SJCRH30 (cell line): ENCODE measurements at places on chromosomes 11 and 22. TPM values are rescaled to one million over a fixed set of nuclear protein-coding genes. Genes with fewer than 3 reads are reported as not detected.

Gene HEPACAM
- 0.05 TPM in 1 of 2 replicates, not detected in the other for total RNA-seq

DNA sequence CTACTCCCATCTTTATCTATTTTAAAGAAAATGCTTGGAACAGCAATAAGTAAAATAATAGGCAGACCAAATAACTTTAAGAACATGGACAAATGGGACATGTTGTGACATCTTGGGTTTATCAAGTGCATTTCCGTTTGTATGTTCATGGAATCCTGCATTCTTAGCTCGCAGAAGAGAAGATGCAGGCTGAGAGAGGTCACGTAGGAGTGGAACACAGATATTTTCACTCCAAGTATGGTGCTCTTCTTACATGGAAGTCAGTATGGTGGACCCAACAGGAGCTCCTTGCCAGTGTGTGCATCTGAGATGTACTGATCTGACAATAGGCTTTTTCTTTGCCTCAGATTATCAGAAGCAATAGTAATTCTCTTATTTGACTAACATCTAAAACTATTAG lies 1.7 kb downstream of the E2F8 start:
- no peak for DNase-seq

DNA sequence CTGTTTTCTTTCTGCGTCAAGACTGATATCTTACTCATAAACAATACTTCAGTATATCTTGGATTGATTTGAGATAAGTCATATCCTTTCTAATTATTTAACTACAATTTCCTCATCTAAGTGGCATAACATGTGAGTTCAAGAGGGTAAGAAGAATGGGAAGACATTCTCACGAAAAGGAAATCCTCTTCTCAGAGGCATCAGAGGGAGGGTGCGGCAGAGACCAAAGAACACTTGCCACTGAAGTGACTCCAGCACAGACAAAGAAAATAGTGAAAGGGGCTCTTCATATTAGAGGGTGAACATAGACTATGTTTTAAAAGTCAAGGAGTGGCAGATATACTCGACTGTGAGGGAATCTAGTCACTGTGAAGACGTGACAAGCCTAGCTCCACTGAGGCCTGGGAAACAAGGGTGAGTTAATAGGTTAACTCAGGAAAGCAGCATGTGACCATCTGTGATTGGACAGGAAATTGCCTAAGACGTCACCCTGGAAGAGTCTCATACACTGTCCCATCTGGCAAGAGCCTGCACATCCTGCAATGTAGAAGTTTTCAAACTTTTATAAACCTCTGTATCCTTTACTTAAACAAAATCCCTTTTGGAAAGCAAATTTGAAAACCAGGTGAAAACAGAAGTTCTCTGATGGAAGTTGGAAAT lies 1.9 kb upstream of the MMP1 start:
- no peak for DNase-seq

- DNase-seq, result no peak
These were observed 1341.5 kb upstream of the TENM4 start for GRCh38 chr11:80782135-80782885.

DNA sequence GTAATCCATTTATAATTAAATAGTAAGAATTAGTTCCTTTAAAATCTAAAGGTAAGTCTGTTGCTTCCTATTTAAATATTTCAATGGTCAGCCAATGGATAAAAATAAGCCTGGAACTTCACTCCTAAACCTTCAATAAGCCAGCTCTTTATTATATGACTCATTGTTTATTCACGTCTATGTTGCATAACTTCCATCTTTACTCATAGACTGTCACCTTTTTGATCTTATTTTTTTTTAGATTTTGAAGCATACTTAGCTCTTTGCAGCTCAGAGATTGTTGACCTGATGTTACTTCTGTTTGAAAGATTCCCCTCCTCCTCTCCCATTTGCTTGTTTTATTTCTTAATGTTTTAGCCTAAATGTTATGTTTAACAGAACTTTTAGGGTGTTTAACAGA lies 1571.2 kb upstream of the RAG2 start:
- DNase-seq, result no peak

- no peak for DNase-seq
These were observed 29.2 kb downstream of the NADSYN1 start for GRCh38 chr11:71482216-71482615.

- no peak for DNase-seq
These were observed 20.5 kb downstream of the SCUBE2 start for GRCh38 chr11:9070749-9071491.

GRCh38 chr11:13009476-13009920 lies 382 bp downstream of the RASSF10 start:
- DNase-seq, result no peak

Gene NXPE2
- total RNA-seq, result not detected in 2 replicates

DNA sequence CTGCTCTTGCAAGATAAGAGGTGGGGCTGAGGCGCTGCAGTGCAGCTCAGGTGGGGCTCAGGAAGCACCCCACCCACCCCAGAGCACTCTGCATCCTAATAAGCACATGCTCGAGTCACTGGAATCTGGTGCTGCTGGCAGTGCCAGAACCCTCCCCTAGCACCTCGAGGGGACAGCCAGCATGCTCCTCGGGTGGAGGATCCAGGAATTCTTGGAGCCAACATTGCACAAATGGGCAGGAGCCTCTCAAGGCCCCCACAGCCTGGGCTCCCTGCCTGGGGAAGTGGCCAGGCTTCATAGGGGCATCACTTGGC lies 27.5 kb upstream of the CABP7 start:
- DNase-seq, result no peak

Gene OR52N4
- not detected in 2 replicates for total RNA-seq

- no peak for DNase-seq
These were observed 20.4 kb downstream of the FCHSD2 start for GRCh38 chr11:73121692-73122091.

Gene PHF21B
- 2.9 and 5.8 TPM in 2 replicates for total RNA-seq

- DNase-seq, result peak; percentile 84
These were observed 1030.8 kb upstream of the CCDC90B start for GRCh38 chr11:84316866-84317555.

DNA sequence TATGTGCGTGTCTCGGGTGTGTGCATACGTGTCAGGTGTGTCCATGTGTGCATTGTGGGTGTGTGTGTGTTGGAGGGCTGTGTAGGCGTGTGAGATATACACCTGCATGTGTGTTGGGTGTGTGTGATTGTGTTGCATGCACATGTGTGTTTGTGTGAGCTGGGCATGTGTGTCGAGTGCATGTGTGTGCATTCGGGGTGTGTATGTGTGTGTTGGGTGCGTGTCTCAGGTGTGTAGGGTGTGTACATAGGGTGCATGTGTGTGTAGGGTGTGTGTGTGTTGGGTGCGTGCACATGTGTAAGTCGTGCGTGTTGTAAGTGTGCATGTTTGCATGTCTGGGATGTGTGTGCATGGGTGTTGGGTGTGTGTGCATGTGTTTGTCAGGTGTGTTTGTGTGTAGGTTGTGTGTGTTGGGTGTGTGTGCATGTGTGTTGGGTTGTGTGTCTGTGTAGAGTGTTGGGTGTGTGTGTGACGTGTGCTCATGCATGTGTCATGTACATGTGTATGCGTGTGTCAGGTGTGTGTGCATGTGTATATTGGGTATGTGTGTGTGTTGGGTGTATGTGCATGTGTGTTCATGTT lies 4.1 kb downstream of the MUC6 start:
- no peak for DNase-seq

Gene OR4A16
- not detected in 2 replicates for total RNA-seq

Gene JAML
- total RNA-seq, result not detected in 2 replicates

DNA sequence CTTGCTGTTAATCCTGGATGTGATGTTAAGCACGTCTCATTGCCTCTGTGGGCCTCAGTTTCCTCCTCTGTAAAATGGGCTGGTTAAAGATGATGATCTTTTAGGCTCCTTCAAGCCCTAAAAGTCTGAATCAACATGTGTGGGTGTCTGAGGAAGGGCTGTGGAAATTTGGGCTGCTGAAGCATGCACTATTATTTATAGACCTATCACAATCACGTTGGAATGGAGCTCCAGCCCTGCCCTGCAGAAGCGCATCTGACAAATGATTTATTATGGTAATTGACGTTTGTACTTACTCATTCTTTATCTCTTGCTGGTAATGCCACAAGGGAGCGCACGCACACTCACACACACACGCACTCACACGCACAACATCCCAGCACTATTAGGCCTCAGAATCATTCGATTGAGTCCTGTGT lies 20.4 kb downstream of the P2RX3 start:
- DNase-seq, result no peak

Gene FAM227A
- 0.47 and 0.66 TPM in 2 replicates for total RNA-seq

DNA sequence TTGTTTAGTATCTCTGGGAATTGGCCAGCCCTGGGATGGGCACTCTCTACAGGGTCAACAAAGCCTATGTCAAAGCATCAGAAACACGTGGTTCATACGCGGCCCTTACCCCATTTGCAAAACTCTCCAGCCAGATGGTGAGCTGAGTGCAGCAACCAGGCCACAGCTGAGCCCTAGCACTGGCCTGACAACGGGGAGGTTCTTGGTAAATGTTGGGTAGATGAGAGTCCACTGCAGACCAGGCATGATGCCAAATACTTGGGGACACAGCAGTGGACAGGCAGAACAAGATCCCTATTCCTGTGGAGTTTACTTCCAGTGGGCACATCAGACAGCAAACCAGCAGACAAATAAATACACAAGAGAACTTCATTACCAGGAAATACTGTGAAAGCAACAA lies 172.1 kb upstream of the SYT13 start:
- no peak for DNase-seq

- DNase-seq, result no peak
These were observed 26.4 kb downstream of the MMP13 start for GRCh38 chr11:102929166-102929565.

Gene CHRNA10
- 0.33 and 0.91 TPM in 2 replicates for total RNA-seq

DNA sequence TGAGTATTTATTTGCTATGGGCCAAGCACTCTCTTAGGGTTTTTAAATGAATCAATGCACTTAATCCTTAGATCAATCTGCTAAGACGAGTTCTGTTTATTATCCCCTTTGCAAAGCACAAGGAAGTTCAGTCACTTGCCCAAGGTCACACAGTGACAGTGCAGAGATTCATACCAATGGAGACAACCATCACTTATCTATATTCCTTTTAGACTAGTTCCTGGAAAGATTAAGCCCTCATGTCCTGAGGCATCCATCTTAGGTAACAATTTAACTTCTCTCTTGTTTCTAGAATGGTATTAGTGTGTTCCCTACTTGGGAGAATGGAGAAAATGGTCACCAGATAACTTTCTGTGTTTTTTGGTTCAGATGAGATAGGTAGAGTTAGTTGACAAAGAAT lies 28.3 kb downstream of the NF2 start:
- DNase-seq, result no peak

GRCh38 chr22:48238284-48238915 lies 1476.0 kb downstream of the TBC1D22A start:
- no peak for DNase-seq

DNA sequence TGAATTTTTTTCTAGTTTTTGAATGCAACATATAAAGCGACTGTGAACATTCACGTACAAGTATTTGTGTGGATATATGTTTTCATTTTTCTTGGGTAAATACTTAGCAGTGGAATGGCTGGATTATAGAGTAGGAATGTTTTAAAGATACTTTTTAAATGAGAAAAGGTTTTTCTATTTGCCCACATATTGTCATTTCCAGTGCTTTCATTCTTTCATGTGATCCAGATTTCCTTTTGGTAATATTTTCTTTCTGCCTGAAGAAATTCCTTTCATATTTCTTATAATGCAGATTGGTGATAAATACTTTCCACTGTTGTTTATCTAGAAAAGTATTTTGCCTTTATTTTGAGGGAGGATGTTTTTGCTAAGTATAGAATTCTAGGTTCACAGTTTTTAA lies 7.9 kb downstream of the DDB2 start:
- DNase-seq, result no peak

DNA sequence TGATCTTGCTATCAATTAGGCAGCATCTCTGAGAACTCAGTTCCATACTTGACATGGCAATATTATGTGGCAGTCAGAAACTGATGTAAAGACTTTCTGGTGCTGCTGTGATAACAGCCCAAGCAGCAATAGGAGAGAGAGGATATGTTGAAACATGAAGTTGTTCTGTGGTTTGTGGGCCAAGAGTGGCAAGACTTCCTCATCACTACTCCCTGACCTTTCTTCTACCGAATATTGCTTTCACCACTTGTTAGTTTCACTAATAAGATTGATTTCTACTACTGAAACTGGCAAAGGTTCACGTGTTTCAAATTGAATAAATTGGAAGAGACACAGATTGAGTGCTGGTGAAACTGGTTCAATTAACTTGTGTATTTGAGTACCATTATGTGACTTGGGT lies 852.6 kb upstream of the RAG2 start:
- DNase-seq, result no peak

GRCh38 chr11:96622026-96622634 lies 232.3 kb downstream of the JRKL start:
- no peak for DNase-seq

GRCh38 chr22:42080287-42080686 lies 787 bp downstream of the SMDT1 start:
- DNase-seq, result no peak

- DNase-seq, result no peak
These were observed 43.6 kb upstream of the DBX1 start for GRCh38 chr11:20203831-20204230.

- no peak for DNase-seq
These were observed 8.7 kb downstream of the OR52A5 start for GRCh38 chr11:5129457-5129877.

GRCh38 chr22:38941488-38941987 lies 15.9 kb upstream of the APOBEC3A start:
- no peak for DNase-seq
